ENCODE measurements at places on chromosomes 2 and 18.

GRCh38 chr2:75088791-75089190 is 110.5 kb downstream of the TACR1 start:
- DNase-seq, result no peak

GRCh38 chr18:35688757-35689156 is 107.2 kb downstream of the GALNT1 start:
- no peak for DNase-seq

DNA sequence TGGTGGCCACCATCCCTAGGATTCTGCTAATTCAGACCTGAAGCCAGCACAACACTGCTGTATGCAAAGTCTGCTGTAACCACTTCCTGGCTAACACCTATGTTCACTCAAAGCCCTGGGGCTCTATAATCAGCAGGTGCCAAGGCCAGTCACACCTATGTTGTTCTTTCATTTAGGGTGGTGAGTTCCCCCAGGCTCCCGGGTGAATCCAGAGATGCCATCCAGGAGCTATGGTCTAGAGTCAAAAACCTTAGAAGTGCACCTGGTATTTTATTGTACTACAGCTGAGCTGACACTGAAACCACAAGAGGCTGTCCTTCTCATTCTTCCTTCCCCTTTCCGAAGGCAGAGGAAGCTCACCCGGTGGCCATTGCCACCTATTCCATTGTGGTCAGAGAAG is 46.2 kb upstream of the CCDC141 start:
- no peak for DNase-seq

DNA sequence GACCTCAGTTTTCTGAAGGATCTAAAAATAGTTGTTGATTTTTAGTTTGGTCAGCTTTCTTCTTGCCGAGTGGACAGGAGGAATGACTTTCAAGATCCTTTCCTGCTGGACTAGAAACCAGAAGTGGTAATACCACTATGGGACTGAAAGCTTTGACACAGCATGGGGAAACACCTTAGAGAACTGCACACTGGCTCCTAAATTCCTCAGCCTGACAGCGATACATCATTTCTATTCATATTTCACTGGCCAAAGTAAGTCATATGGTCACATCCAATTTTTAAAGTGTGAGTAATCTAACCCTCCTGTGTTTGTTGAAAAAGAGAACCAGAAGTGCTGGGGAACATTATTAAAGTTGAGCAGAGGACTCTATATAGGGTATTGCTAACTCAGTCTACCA is 244.7 kb upstream of the MMADHC start:
- no peak for DNase-seq

- no peak for DNase-seq
Observed at GRCh38 chr2:64111426-64111825, 32.8 kb downstream of the PELI1 start.

GRCh38 chr2:111252436-111252835 is 131.7 kb downstream of the BCL2L11 start:
- DNase-seq, result no peak

- DNase-seq, result no peak
Observed at GRCh38 chr18:42459873-42460272, 504.8 kb downstream of the PIK3C3 start.

DNA sequence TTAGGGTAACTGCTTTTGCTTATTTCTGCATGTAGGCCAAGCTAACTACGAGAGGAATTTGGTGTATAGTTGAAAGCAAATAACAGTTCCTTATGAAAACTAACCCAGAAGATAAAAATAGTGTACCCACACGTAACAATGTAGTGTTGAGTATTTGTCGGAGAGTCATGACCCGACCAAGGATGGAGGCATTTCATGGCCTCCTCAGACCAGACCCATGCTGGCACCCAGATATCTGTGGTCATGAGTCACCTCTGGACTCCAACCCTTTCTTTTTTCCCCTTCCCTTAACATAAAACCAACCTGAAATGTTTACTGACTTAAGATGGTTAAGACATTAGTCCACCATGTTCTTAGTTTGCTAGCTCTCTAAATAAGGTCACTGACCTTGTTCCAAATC is 318.7 kb downstream of the NOL4 start:
- DNase-seq, result no peak

Measured in stimulated activated CD4-positive, alpha-beta T cell treated with anti-CD3 and anti-CD28 coated beads, Interleukin-4, amount 100 ng/mL, for 1 hour (primary cell).